Endothelial cell of umbilical vein (primary cell): ENCODE measurements at places on chromosomes 6 and 20. TPM values are rescaled to one million over a fixed set of nuclear protein-coding genes. Genes with fewer than 3 reads are reported as not detected.

MUCL3 gene
- not detected in 2 replicates for total RNA-seq

RNF182 gene
- total RNA-seq = 0.78 and 0.93 TPM in 2 replicates

DLL1 gene
- 2.0 and 2.3 TPM in 2 replicates for total RNA-seq

DNA sequence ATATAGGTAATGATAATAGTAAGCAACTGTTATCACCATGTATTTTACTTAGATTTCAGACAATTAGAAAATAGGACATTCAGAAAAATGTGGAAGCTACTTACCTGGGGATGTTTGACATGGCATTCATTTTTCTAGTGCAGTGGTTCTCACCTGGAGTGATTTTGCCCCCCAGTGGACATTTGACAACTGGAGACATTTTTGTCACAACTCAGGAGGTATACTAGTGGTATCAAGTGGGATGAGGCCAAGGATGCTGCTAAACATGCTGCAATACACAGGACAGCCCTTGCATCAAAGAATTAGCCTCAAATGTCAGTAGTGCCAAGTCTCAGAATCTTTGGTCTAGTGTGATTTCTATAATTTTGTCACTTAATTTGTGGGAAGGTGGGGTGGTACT lies 36.1 kb downstream of the NUS1 start:
- no peak for DNase-seq

DNA sequence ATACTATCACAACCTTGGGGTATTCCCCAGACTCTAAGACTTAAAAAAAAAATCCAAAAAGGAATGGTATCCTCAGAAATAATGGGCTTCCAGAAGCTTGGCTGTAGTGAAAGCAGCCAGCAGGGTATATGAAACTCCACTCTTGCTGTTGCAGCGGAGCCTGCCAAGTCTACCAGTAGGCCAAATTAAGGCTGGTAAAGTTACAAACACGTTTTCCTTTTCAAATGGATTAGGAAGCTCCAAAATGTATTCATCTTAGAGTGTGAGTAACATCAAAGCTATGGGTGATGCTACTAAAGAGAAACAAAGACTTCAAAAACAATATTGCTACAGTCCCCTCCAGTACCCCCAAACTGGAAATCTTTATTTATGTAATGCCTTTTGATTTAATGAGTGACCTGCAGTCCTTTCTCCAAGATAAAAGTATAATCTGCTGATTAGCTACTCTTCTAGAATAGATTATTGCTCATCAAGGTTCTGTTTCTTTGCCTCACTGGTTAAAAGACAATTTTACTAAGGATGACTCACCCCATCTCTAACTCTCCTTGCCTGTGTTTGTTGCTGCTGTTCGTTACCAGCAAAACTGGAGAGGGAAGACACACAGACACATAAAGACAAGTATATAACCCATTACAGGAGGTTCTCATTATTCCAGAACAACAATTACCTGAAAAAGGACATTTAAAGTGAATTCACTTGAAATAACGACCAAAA lies 84.9 kb downstream of the BTBD9 start:
- no peak for DNase-seq
